Activated gamma-delta T cell treated with anti-CD3 and anti-CD28 coated beads, Interleukin-2, amount 50 U/mL, for 16 hours (primary cell): ENCODE measurements at places on chromosomes 5 and 9.

GRCh38 chr9:102209176-102209575, 470.7 kb upstream of the GRIN3A start:
- DNase-seq = no peak

DNA sequence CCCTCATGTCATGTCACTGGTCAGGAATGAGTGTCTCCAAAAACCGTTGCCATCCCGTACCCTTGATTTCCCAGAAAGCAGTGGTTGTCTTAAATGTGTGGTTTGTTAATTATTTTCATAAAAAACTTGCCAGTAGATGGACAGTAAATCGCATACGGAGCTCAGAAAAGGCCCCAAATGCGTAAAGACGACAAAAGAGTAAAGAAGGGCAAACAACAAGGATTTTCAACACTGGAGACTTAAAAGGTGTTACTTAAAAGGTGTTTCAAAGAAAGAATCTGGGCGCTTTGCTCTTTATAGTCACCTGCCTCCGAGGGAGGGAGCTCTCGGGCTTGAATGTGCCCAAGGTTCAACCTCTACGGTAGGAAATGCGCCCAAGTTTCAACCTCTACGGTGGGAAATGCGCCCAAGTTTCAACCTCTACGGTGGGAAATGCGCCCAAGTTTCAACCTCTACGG, 734 bp downstream of the KIF27 start:
- no peak for DNase-seq

DNA sequence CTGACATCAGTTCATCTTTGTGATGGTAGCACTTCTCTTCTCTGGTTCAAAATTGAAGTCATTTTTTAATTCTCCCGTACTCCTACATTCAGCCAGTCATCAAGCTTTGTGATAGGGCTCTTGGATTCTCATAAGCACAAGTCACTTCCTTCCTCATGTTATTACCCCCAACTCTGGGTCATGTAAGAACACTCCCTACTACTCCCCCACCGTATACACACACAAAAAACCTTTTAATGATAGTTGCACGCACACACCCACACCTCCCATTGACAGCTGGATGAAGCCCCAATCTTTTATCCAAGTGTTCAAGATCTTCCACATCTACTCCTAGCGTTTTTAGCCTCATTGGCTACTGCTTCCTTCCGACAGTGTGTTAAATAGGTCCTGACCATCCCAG, 16.8 kb downstream of the KDM3B start:
- DNase-seq = no peak

- no peak for DNase-seq
Observed at GRCh38 chr9:10050016-10050415, 562.8 kb downstream of the PTPRD start.

DNA sequence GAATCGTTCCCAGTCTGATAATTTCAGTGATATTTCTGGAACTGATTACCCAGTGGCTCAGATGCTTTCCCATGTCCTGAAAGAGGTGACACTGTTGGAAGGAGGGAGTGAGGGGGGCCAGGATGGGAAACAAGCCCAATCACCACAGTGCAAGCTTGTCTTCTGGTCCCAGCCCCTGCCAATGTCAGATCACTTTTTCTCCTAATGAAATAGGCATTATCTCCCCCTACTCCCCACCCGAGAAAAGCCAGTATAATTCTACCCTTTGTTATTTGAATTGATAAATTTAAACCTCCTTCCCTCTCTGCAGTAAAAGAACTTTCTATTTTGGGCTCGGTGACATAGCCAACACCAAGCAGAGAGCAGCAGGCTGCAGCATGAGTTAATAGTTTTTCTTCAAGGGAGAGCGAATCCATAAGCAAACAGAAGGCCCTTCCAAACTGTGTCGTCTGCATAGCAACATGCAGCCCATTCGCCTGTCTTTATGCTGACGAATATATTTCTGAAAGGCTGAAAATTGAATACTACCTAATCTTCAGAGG, 14.6 kb upstream of the PPP2CA start:
- no peak for DNase-seq
